ENCODE measurements at places on chromosomes 16 and 17. TPM values are rescaled to one million over a fixed set of nuclear protein-coding genes. Genes with fewer than 3 reads are reported as not detected.

DNA sequence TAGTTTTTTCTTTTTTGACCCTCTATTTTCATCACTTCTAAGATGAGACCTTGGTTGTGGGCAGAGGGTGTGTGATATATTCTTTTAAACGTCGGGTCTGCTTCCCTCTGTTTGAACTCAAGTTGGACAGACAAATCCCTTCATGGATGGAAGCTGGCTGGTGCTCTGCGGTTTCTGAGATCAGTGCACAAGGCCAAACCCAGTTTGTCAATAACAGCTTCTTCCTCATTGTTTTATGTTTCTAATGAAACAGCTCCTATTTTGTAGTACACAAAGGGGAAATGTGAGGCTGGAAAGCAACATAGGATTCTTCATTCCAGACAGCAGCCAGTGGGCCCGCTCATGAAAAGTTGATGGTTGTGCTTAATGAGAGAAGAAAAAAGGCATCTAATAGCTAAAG lies 159.6 kb downstream of the PRKCA start:
- DNase-seq, result no peak
- H3K4me3 ChIP-seq, result no peak overlapping the region
- no peak overlapping the region for H3K27ac ChIP-seq
- no peaks in the 10 kb centered on the region for H3K27me3 ChIP-seq
- peaks cover 56% of the 10 kb centered on the region for H3K36me3 ChIP-seq
- peaks cover 44% of the 10 kb centered on the region for H3K4me1 ChIP-seq

- no peaks in the 10 kb centered on the region for H3K36me3 ChIP-seq
- H3K27ac ChIP-seq, result no peak overlapping the region
- DNase-seq, result no peak
- no peaks in the 10 kb centered on the region for H3K27me3 ChIP-seq
- no peaks in the 10 kb centered on the region for H3K4me1 ChIP-seq
Observed at GRCh38 chr16:86869288-86870022, 291.1 kb downstream of the FOXL1 start.

DNA sequence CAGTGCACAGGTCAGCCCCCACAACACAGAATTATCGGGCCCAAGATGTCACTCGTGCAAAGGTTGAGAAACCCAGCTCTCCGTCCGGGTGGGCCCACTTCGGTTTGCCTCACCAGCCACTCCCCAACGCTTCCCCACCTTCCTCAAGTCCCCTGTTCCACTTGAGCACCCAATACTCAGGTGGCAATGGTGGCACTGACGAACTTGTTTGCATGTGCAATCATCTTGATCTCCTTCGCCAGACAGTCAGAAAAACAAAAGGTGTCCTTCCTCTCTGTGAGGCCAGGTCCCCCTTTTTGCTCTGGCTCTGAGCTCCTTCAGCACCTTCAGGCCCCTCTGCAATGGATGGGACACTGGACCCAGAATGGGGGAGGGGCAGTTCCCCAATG lies 3.7 kb downstream of the GGA2 start:
- no peak overlapping the region for H3K4me3 ChIP-seq
- no peak for DNase-seq
- no peak overlapping the region for H3K27ac ChIP-seq

DNA sequence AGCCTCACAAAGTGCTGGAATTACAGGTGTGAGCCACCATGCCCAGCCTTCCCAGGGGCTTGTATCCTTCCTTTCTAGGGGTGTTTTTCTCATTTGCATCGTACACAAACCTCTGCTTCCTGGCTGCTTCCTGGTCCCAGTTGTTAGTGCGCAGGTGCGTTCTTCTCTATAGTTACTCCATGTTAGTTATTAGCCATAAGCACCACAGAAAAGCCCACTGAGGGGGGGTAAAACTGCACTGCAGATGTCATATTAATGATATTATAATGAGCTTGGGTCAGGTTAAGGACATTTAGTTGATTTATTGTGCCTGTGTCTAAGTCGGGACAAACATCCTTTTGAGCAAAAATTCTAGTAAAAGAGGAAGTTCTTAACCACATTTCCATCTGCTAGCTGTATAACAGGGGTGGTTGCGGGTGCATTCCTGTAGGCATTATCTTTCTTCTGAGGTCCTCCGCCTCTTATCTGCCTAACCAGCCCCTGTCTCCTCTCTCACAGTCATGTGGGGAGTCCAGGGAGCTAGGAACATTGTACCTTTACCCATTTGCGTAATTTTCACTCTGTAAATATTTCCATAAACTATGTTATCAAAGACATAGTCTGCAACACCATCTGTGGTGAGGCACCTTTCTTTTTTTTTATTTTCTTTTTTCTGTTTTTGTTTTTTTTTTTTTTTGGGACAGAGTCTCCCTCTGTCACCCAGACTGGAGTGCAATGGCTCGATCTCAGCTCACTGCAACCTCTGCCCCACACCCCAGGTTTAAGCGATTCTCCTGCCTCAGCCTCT lies 23.6 kb upstream of the ATF7IP2 start:
- H3K27ac ChIP-seq, result peak overlapping the region; percentile 14
- H3K27me3 ChIP-seq, result peaks cover 5% of the 10 kb centered on the region
- DNase-seq, result no peak
- no peaks in the 10 kb centered on the region for H3K36me3 ChIP-seq

HP gene
- total RNA-seq, result not detected

GRCh38 chr17:76497979-76498875 lies 3.0 kb downstream of the RHBDF2 start:
- peaks cover 28% of the 10 kb centered on the region for H3K4me1 ChIP-seq
- H3K27ac ChIP-seq, result no peak overlapping the region
- no peaks in the 10 kb centered on the region for H3K27me3 ChIP-seq
- peak overlapping the region; percentile 21 for H3K4me3 ChIP-seq
- DNase-seq, result no peak

GRCh38 chr17:27930000-27930399 lies 36.8 kb upstream of the LYRM9 start:
- no peaks in the 10 kb centered on the region for H3K4me1 ChIP-seq
- DNase-seq, result no peak
- H3K27me3 ChIP-seq, result peaks cover 16% of the 10 kb centered on the region
- no peaks in the 10 kb centered on the region for H3K36me3 ChIP-seq
- H3K4me3 ChIP-seq, result no peak overlapping the region
- H3K27ac ChIP-seq, result no peak overlapping the region

KRT12 gene
- total RNA-seq, result not detected

DNA sequence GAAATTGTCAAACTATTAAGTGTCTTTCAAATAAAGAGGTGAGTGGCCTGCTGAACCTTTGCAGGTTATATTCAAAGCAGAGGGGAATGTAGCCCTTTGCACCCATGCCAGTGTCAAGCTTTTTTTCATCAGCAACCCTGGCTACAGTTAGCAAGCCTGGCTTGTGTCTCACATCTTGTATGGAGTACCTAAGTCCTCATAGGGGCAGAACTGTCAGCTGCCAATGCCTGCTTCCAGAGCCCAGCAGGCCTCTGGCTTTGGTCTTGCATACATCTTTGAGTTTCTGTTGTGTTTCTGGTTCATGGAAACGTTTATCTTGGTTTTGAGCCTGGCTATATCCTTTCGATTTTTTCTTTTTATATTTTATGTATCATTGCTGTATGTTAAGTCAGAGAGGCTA lies 26.8 kb downstream of the REXO5 start:
- H3K4me3 ChIP-seq, result no peak overlapping the region
- no peak for DNase-seq
- H3K36me3 ChIP-seq, result peaks cover 64% of the 10 kb centered on the region
- no peak overlapping the region for H3K27ac ChIP-seq

DNA sequence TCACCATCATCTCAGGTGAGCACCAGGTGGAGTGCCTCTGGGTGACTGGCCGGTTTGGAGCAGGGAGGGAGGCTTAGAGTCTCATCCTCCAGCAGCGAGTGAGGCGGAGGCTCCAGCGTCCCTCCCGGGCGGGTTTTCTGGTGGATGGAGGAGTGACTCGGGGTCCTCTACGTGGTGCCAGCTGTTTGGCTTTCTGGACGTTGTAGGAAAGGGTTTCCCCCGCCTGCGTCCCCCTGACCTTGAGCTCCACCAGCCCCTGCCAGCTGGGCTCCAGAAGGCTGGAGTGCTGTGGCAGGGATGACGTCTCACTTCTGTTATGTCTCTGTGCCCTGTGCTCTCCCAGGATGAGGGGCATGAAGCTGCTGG lies 522 bp downstream of the DNASE1 start:
- no peak overlapping the region for H3K4me3 ChIP-seq
- H3K27ac ChIP-seq, result no peak overlapping the region
- H3K4me1 ChIP-seq, result peaks cover 12% of the 10 kb centered on the region
- no peaks in the 10 kb centered on the region for H3K27me3 ChIP-seq
- no peak for DNase-seq

GRCh38 chr16:71930013-71930563 lies 34.8 kb downstream of the IST1 start:
- DNase-seq, result no peak
- no peaks in the 10 kb centered on the region for H3K4me1 ChIP-seq
- no peak overlapping the region for H3K27ac ChIP-seq
- H3K36me3 ChIP-seq, result peaks cover 64% of the 10 kb centered on the region
- no peak overlapping the region for H3K4me3 ChIP-seq

DNA sequence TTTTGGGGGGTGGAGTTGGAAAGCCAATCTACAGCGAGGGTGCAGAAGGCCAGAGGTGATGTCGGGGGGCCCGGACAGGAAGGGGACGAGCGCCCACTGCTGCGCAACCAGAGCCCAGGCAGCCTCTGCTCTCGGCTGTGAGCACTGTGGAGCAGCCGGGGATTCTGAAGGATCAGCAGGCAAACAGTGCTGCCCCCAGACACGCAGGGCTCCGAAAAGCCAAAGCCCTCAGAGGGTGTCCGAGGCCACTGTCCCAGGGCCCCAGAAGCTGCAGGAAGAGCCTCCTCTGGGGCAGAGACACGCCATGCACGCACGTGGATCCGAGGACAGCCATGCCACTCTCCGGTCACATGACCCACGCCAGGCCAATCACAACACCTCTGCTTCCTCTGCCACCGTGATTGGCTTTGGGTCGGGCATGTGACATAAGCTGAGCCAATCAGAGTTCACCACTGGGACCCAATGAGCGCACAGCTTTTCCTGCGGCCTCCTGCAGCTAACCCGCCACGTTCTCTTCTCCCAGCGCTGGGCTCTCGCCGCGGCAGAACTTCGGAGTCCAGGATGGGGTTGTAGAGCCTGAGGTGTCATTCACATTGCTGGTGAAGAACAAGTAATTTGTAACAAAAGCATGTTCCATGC lies 40.7 kb downstream of the ACTG1 start:
- no peaks in the 10 kb centered on the region for H3K36me3 ChIP-seq
- no peaks in the 10 kb centered on the region for H3K4me1 ChIP-seq
- no peak for DNase-seq
- no peak overlapping the region for H3K27ac ChIP-seq
- no peaks in the 10 kb centered on the region for H3K27me3 ChIP-seq

DNA sequence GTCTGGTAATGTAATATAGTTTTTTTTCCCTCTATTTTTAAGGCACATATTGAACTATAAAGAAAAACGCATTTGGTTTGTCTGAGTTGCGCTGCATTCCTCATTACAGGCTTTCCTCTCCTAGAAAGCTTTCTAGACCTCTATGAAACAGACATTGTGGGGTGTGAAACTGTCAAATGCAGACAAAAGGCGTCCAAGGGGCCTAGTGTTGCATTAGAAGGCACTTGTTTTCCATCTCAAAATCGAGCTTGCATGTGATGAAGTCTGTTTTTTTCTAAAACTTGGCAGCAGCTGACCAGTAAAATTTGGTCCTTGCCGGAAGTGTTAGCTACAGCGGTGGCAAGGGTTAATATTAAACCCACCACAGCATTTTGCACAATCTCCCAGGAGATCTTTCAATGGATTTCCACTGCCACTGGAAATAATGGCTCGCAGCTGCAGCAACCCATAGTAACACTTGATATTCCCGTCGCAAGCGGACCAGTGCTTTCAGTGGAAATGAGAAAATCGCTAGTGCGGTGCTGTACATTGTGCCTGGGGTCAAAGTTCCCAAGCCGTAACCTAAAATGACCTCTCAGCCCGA lies 602.6 kb downstream of the KCNJ2 start:
- H3K4me1 ChIP-seq, result no peaks in the 10 kb centered on the region
- H3K36me3 ChIP-seq, result no peaks in the 10 kb centered on the region
- H3K27me3 ChIP-seq, result no peaks in the 10 kb centered on the region
- no peak for DNase-seq
- H3K4me3 ChIP-seq, result no peak overlapping the region
- no peak overlapping the region for H3K27ac ChIP-seq

KRT25 gene
- total RNA-seq, result not detected

SLFN11 gene
- 114 TPM for total RNA-seq

- H3K4me3 ChIP-seq, result no peak overlapping the region
- peaks cover 4% of the 10 kb centered on the region for H3K27me3 ChIP-seq
- no peaks in the 10 kb centered on the region for H3K36me3 ChIP-seq
- H3K4me1 ChIP-seq, result no peaks in the 10 kb centered on the region
Observed at GRCh38 chr16:78655331-78656113, 556.1 kb downstream of the WWOX start.

- H3K27me3 ChIP-seq, result peaks cover 54% of the 10 kb centered on the region
- H3K4me1 ChIP-seq, result peaks cover 15% of the 10 kb centered on the region
- DNase-seq, result peak; percentile 36
- peak overlapping the region; percentile 56 for H3K4me3 ChIP-seq
- peaks cover 3% of the 10 kb centered on the region for H3K36me3 ChIP-seq
- no peak overlapping the region for H3K27ac ChIP-seq
Observed at GRCh38 chr17:1229349-1229899, 40.8 kb upstream of the BHLHA9 start.

GRCh38 chr16:30761427-30761927 lies 385 bp downstream of the CFAP119 start:
- peak overlapping the region; percentile 85 for H3K4me3 ChIP-seq
- H3K27me3 ChIP-seq, result no peaks in the 10 kb centered on the region
- H3K4me1 ChIP-seq, result peaks cover 17% of the 10 kb centered on the region
- DNase-seq, result peak; percentile 28
- H3K27ac ChIP-seq, result peak overlapping the region; percentile 83

DNA sequence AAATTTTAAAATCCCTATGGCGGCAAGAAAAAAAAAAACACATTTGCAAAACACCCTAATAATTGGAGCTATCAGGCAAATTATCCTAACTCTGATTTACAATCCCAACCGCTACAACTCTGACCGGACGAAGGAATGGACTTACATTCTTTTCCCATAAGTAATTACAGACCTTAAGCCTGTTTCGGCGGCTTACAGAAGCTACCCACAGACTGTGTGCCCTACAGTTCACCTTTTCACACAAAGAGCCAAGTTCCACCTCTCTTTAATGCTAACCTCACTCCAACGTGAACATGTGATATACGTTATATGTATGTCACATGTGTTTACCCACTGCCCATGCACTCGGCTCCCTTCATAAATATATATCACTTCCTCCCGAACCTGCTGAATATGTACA lies 8.7 kb upstream of the MEAK7 start:
- DNase-seq, result no peak
- no peaks in the 10 kb centered on the region for H3K27me3 ChIP-seq
- peak overlapping the region; percentile 97 for H3K27ac ChIP-seq

DNA sequence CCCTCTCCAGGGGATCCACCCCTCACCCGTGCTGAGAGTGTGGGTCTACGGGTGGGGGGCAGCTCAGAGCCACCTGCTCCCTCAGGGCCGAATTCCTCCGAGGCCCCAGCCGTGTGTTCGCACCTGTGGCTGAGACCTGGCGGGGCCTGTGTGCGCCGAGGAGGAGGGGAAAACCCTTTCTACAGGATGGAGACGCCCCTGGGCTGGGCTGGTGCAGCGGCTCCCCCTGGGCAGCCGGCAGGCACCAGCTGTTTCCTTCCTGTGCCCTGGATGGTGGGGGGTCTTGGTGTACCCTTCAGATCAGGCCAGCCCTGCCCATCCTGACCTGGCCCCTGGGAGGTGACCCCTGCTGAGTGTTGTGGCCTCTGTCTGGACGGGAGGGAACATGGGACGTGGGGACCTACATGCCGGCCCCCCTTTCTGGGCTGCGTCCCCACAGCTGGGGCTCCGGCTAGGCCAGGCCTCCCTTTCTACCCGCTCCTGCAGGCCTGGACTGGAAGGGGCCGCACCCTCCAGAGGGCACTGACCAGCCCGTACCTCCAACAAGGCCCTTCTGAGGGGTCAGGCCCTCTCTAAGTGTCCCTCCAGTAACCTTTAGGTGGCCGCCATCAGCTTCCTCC lies 28.3 kb upstream of the PABPN1L start:
- no peaks in the 10 kb centered on the region for H3K36me3 ChIP-seq
- H3K4me1 ChIP-seq, result no peaks in the 10 kb centered on the region
- DNase-seq, result no peak
- H3K27me3 ChIP-seq, result no peaks in the 10 kb centered on the region
